Esophagus squamous epithelium (tissue), 5 donors: ENCODE measurements at places on chromosomes 4 and X.

DNA sequence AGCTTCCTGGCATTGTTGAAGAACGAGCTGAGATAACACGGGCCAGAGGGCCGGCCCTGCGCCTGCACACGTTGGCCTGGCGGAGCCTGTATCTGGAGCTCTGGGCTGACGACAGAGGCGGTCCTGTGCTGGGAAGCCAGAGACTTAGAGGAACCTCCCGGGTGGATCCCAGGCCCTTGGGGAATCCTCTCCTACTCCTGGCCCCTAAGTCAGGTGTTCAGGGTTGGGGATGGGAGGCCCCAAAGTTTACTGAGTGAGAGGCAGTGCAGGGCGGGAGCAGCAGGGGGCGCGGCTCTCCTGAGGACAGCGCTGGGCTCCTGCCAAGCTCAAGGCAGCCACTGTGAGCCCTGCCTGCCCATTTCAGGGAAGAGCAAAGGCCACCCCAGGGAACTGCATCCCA, 2.5 kb upstream of the HTRA3 start:
- no peak for DNase-seq

DNA sequence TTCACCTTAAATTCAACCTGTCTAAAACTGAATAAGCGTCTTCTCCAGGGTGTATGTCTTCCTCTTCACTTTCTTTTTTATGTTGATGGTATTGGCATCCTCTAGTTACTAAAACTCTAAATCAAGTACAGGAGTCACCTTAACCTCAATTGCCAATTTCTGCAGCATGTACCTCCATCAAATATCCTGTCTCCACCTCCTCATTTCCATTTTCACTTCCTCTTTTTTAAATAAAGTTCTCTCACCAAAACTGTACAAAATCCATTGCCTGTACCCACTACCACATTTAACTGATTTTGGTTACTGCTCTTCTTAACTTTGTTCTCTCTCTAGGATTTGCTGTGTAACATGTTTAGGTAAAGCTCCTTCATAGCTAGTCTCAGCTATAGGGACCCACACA, 9.2 kb upstream of the NPFFR2 start:
- DNase-seq: no peak

DNA sequence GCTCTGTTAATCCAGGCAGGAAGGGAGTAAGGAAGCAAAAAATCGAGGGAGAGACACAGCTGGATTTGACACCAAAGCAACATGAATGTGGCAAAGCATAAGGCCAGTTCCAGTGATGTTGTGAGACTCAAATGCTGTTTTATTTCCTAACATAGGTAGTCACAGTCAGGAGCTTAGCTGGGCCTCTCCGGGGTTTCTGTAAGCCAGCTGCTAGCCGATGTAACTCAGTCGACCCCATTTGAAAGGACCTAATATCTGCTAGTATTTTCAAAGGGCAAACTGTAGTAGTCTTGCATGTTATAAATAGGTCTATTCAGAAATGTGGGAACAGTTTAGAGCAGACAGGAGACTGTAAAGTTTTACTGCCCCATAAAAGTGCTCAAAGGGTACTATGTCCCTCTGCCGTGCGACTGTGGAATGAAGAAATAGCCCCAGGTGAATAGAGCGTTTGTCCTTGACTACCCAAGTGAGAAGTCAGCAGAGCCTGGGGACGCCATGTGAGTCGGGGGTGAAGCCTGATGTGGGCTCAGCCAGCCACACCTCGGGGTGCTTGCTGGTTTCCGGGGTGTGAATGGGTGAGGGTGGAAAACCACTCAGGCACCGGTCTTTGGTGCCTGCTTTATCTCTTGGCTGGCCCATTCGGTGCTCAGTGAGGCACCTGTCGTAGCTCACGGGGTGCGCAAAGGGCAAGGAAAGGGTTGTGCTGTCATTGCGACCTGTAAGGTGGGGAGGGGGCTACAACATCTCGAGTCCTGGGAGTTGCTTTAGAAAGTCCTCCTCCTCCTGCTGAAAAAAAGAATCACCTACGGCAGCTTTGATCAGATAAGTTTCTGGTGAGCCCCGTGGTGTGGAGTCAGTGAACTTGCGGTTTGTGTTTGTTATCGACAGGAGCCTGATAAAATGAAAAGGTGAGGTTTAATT, 745 bp downstream of the TRIM2 start:
- DNase-seq: no peak

- DNase-seq: no peak
Measured at GRCh38 chr4:73727685-73728084, 12.7 kb upstream of the CXCL8 start.

DNA sequence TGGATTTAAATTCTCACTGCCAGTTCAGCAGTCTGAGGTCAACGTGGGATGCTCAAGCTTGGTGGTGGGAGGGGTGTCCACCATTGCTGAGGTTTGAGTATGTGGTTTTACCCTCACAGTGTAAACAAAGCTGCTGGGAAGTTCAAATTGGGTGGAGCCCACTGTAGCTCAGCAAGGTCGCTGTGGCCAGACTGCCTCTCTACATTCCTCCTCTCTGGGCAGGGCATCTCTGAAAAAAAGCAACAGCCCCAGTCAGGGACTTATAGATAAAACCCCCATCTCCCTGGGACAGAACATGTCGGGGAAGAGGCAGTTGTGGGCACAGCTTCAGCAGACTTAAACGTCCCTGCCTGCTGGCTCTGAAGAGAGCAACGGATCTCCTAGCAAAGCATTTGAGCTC, 14.9 kb upstream of the RRAGB start:
- no peak for DNase-seq

GRCh38 chrX:31260351-31260750, 188.5 kb upstream of the FTHL17 start:
- DNase-seq: no peak

DNA sequence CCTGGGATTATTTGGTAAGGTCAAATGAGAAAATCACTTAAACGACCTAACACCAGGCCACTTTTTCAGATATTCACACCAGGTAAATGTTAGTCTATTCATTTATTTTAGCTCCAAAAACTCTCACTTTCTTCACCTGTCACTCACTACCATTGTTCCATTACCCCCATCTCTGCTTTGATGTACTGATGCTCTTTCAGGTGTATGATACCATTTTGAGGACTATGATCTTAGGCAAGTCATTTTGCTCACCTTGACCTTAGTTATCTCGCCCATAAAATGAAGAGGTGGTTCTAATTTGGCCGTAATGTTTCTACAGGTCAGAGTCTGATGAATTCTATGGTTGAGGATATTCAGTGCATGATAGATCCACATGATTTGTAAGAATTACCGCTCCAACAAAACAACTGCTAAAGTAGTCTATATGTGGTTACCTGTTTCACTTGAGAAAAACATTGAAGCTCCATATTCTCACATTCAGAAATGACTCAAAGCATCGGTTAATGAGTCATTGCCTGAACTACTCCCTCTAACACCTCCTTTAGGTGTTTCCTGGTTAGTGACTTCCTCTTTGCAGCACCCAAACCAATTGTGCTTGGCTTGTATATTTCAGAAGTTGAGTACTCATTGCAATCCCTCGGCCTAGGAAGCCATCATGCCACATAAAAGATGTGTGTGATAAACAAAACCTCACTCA, 4.5 kb downstream of the DTHD1 start:
- no peak for DNase-seq

- DNase-seq: no peak
Measured at GRCh38 chrX:12463873-12464272, 325.6 kb downstream of the FRMPD4 start.

- no peak for DNase-seq
Measured at GRCh38 chrX:16993791-16994318, 47.4 kb downstream of the REPS2 start.

DNA sequence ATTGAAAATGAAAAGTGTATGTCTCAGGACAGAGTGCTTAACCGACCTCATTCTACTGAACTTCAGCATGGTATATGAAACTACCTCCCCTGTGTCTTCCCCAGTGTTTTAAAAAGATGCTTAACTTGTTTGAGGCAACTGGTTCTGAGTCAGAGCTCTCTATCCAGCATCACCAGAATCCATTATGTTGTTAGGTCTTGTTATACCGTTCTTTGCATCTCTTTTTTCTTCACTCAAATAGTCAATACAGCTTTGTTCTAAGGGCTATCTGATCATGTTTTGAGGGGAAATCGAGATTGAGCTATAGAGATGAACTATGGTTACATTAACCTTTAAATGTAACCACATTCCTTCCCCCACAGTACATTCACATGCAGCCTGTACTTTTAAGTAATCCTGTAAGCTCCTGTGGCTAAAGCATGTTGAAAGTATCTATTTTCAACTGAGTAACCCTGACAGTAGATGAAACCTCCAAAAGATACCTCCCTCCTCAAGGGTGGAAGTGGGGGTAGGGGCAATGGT, 514.4 kb downstream of the RPA4 start:
- no peak for DNase-seq

GRCh38 chrX:46670316-46670715, 88.6 kb downstream of the SLC9A7 start:
- no peak for DNase-seq

DNA sequence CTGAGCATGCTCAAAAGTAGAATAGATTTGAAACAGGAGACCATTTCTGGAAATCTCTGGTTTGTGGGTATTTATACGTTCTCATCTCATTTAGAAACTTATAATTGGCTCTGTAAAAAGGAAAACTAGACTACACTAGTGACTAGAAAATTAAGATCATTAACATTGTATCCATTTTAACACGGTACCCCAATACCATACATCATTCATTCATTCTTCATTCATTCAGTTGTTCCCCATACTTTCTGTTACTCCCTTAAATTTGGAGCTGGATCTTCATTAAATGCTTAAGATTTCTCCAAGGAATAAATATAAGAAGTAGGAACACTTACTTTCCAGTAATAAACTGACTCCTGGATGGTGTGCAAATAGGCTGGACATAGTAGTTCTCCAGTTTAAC, 1.3 kb downstream of the ARSJ start:
- no peak for DNase-seq

- DNase-seq: no peak
Measured at GRCh38 chr4:2432991-2433530, 14.3 kb downstream of the CFAP99 start.

GRCh38 chr4:140109737-140110136, 44.2 kb downstream of the MAML3 start:
- DNase-seq: no peak

- DNase-seq: no peak
Measured at GRCh38 chr4:180694875-180695274, 1548.3 kb upstream of the TENM3 start.

GRCh38 chr4:110309675-110310074, 111.3 kb upstream of the ELOVL6 start:
- no peak for DNase-seq

GRCh38 chr4:24252121-24252520, 332.2 kb downstream of the DHX15 start:
- no peak for DNase-seq

GRCh38 chr4:105572296-105572695, 19.9 kb downstream of the ARHGEF38 start:
- DNase-seq: no peak

- DNase-seq: no peak
Measured at GRCh38 chr4:123319639-123320038, 77.0 kb upstream of the SPRY1 start.

DNA sequence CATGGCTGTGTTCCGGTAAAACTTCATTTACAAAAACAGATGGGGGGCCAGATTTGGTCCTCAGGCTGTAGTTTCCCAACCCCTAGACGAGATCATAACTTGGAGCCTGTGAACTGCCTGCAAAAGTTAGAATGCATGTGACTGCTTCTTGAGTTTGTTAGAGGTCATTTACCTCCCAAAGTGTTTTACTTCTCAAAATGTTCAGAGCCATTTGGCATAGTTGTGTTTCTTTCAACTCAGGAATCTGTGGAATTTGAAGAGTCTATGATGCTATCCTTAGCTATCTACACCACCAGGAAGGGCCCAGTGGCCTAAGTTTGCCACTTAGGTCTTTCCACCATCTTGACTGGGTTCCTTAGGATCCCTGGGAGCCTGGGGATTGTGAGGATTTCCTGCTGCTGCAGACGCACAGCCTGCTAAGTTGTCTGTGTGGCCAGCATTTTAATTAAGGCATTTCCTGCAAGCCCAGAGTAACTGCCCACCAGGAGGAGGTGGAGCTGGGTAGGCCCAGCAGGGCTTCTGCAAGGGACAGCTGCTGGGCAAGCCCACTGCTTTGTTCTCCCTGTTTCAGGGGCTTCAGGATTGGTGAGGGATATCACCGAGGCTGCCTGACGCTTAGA, 53.1 kb downstream of the CCNI start:
- no peak for DNase-seq

- no peak for DNase-seq
Measured at GRCh38 chr4:23040539-23040938, 347.8 kb downstream of the GBA3 start.

DNA sequence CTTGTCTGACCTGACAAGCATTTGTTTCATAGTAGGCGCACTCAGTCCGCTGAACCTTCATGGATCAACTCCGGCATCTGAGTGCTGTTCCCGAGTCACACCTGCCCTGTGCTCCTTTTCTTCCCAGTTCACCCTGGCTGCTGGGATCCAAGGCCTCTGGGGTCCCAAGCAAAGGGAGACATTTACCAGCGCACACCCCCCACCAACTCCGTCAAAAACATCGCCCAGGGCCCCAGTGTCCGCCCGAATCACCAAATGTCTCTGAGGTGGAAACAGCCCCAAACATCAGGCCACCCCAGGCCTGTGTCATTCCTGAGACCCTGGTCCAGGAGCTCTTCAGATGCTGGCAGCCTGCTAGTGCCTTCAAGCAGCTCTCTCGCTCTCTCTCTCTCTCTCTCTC, 5.1 kb downstream of the BLOC1S4 start:
- no peak for DNase-seq

GRCh38 chr4:83860200-83860599, 324.3 kb downstream of the GPAT3 start:
- no peak for DNase-seq

GRCh38 chrX:7689791-7690412, 153.1 kb upstream of the VCX start:
- DNase-seq: no peak

DNA sequence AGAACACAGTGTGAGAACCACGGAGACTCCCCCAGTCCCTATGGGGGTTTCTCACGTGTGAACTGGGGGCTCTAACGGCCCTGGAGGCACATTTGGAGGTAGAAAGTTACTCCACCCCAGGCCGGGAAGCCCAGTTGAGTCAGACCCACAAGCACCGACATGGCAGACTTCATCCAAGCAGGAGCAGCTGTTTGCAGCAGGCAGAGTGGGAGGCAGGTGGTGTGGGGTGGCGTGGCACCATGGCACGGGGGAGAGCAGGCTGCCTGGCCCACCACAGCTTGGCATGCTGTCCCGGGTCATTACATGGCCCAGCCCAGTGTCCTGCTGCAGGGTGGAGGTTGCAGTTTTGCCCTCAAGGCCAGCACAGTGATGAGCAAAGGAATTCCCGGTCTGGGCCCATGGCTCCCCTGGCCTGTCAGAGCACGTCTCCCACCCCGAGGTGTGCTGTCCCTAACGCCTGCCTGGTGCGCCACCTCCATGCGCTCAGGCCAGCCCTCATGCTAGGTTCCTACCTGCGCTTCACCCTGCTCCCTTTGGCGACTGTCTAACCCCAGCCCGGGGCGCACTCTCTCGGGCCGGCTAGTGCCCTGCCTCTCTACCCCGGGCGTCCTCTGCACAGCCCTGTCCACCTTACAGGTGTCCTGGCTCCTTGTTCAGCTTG, 90.6 kb upstream of the AFAP1 start:
- no peak for DNase-seq

DNA sequence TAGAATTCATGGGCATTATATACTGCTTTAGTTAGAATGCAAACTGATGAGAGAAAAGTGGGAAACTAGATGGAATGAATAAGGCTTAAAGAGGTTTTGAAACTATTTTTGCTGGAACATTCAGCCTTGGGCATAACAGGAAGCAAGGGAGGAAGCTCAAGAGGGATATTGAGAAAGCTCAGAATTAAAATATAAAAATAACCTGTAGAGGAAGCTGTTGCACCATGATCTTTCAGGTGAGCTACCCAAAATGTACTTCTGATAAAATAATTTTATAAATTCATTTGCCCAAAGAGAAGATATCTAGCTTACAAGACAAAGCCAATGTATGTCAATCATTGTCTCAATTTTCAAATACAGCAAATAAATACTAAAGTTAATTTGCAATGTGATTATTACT, 11.3 kb downstream of the GC start:
- no peak for DNase-seq
